ENCODE measurements at places on chromosomes 6 and 20.

- no peak for DNase-seq
Observed at GRCh38 chr6:151624071-151624470, 130.3 kb downstream of the CCDC170 start.

GRCh38 chr6:119314885-119315272, 34.7 kb downstream of the MAN1A1 start:
- DNase-seq, result no peak

DNA sequence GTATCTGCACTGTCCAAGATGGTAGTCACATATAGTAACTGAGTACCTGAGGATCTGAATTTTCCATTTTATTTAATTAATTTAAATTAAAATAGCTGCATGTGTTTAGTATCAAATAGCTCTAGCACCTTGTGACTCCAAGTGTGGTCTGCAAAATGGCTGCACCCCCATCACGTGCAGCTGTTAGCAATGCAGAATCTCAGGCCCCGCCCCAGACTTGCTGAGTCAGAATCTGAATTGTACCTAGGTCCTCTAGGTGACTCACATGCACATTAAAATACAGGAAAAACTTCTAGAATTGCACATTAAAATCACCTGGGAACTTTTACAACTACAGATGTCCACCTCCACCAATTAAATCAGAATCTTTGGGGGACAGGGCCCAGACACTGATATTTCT, 19.2 kb upstream of the FAM83C start:
- no peak for DNase-seq

- DNase-seq, result no peak
Observed at GRCh38 chr6:129597023-129597713, 112.8 kb downstream of the ARHGAP18 start.

GRCh38 chr6:53411451-53411850, 62.7 kb upstream of the ELOVL5 start:
- DNase-seq, result no peak

DNA sequence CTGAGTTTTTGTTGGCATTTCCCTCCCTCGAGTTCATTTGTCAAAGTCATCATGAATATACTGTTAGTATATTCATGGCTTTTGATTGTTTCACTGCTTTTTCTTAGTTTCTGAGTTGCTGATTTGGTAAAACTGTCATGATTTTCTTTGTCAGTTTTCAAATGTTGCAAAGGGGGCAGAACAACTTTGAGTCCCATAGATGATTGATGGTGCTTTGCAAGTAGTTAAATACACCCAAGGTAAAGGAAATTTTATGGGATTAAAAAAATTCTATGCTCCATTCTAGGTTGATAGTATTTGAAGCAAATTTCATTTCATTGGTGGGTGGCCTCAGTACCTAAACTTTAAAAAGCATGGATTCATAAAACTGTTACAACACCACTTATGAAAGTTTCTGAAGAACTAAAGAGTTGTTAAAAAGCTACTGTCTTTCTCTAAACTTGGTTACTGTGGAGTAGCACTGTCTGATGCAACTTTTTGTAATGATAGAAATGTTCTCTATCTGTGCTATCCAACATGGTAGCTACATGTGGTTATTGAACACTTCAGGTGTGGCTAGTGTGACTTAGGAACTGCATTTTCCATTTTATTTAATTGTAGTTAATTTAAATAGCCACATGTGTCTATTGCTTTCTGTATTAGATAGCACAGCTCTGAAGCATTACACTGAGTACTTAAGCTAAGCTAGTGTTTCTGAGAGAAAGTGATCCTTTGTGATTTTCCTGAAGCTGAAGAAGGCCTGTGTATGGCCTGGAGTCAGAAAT, 153.6 kb downstream of the ZFAND3 start:
- no peak for DNase-seq

DNA sequence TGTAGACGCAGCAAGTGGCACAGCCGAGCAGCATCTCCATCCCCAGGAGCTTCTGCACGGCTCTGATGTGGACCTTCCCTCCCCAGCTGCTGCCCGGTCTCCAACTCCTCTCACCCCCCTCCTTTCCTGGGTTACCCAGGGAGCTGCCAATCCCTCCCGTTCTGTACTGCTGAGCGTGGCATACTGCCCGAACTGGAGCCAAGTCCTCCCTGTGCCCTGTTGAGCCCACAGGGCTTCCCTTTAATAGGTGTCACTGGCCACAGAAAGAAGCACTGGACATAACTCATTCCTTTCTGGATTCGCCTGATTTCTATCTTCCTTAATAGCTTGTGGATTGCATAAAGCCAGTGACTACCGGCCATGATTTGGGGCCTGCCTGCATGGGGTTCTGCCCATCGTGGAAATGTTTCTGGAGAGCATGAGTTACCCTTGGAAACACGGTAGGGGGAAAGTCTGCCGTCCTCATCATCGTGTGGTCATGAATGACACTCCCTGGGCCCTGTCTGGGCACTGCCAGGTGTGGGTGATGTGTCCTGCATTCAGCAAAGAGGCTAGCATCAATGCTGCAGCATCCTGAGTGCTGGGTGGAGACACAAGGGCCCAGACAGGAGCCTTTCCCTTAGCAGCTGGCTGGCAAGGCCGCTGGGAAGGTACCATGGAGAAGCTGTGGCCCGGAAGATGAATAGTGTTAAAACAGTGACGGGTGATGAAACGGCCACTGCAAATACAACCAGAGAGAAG, 189.7 kb downstream of the SYNDIG1 start:
- DNase-seq, result no peak

DNA sequence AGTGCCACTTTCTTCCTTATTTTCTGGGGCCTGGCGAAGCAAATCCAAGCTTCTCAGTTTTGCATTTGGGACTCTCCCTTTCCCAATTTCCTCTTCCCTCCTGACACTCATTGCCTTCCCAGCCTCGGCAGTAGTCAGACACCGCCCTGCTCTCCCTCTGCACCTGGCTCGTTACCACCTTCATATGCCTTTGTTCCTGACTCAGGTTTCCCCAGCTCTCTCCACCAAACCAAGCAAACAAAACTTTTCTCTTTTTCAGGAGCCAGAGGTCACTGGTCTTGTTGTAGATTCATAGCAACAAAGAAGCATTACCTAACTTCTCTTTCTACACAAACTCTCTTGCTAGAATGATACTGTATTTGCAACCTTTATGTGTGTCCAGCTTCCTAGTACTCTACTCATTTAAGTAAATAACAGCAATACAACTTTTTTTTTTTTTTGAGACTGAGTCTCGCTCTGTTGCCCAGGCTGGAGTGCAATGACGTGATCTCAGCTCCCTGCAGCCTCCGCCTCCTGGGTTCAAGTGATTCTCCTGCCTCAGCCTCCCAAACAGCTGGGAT, 9.0 kb upstream of the ZC3H12D start:
- DNase-seq, result no peak

GRCh38 chr6:163588220-163588919, 173.9 kb downstream of the QKI start:
- DNase-seq, result no peak

DNA sequence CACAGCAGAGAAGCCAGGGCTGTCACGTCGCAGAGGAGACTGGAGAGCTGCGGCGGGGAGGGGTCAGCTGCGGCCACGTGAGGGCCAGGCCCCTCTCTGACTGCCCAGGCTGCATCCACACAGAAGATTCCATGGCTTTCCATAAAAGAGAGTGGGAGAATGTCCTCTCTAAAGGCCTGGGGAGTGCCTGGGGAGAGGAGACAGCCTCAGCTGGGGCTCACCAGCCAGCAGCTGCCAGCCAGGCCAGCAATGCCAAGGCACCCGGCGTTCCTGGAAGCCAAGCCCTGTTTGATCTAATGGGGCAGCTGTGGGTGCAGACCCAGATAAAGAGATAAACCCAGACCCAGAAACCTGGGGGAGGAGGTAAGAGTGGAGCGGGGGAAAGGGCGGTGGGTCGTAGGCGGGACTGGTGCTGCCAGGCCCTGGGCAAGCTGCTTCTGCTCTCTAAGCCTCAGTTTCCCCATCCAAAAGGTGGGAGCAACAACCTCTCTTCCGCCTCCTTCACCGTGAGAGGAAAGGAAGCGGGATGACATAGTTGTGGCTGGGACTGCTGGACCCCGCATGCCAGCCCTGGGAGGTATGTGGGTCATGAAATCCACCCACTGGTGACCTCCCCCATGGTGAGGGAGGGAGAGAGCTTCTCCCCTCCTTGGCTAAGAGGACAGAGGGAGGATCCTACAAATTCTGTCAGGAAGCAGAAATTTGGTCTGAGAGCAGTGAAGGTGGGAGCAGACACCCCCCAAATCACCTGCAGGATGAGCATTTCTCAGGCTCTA, 3.1 kb upstream of the OSBPL2 start:
- DNase-seq, result no peak

GRCh38 chr20:33604084-33604990, 57.8 kb upstream of the C20orf144 start:
- DNase-seq, result no peak

- no peak for DNase-seq
Observed at GRCh38 chr6:148192310-148192709, 150.3 kb upstream of the SASH1 start.

DNA sequence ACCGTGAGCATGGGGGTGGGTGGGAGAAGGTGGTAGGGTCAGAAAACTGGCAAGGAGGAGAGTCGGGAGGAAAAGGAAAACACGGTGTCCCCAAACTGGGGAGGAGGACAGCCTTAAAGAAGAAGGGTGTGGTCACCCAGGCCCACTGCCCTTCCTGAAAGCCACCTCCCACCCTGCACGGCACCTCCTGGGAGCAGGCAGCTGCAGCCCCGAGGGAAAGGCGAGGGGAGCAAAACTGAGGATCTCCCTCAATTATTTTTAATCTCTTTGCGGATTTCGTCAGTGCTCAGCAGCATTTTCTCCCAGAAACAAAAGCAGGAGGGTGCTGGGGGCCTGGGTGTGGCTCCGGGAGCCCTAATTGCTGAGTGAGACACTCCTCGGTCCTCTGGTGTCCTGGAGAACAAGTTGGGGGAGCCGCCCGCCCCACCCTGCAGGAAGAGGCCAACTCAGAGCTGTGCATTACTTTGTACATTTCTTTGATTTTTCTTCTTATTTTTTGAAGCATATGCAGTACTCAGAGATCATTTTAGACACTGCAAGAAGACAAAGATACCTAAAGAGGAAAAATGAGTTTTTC, 56.4 kb downstream of the RIOK1 start:
- no peak for DNase-seq

DNA sequence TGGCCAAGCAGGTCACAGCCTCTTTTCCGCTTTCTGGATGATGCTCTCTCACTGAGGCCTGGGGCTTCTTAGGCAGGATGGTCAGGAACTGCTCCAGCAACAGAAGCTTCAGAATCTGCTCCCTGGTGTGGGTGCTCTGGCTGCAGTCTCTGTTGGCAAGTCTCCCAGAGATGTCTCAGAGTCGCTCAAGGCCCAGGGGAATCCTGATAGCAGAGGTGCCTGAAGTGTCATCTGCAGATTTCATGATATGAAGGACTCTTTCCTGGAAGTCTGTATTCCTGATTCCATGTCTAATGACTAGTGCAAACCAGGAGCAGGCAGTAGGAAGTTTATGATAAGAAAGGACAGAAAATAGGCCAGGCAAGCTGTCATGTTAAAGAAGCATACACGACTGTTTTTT, 20.3 kb downstream of the ZSCAN31 start:
- no peak for DNase-seq

DNA sequence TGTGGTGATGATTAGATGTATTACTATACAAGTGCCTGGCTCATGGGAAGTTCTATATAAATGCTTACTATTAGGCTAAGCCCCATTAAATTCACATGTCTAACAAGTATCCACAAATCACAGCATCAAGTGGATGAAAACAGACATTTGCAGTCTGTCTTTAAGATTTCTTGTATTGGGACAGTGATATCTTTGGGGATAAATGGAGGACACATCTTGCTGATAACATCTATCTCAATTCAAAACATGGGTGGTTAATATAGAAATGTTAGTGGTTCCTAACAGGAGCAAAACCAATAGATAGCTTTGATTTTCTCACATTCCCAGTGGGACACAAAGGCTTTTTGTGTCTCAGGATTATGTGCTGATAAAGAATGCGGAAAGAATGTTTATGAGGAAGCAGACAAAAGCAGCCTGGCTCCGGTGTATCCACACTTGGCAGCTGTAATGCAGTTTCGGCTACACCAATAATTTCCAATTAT, 29.3 kb downstream of the PTPRK start:
- DNase-seq, result no peak

DNA sequence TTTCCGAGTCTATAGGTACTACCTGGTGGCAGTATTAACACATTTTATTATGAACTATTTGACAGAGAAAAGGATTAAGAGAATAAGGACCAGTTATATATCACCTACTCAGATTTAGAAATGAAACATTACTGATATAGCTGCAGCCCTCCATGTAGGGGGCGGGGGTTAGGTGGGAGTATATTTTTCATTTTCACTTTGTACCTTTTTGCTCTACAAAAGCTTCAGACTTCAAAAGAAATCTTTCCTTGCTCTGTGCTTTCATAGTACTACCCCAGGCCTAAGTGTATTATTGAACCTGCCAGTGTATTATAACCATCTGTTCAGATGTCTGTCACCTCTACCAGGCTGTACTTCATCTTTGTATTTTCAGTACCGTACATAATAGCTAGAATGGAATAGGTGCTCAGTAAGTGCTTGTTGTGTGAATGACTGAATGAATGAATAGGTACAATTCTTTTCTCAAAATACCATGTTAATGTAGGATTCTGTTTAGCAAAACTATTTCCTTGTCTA, 43.0 kb downstream of the CDKAL1 start:
- no peak for DNase-seq

- DNase-seq, result no peak
Observed at GRCh38 chr6:28474441-28475219, 31.3 kb upstream of the ZSCAN23 start.

DNA sequence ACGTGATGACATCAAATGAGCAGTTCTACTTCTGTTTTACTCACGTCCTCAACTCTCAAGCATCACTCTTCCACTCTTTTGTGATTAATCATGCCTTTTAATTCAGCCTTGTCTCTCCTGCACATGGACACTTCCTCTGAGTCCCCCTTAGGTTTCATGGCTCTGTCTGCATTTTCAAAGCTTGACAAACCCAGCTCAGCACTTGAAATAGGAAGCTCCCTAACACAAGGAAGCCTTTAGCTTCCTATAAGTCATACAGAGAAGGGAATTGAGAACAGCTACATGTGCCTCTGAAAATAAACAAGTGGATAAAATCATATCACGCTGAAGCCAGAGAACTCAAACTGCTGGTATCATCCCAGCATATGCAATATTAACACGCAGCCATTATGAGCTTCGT, 21.2 kb downstream of the KIF16B start:
- no peak for DNase-seq

DNA sequence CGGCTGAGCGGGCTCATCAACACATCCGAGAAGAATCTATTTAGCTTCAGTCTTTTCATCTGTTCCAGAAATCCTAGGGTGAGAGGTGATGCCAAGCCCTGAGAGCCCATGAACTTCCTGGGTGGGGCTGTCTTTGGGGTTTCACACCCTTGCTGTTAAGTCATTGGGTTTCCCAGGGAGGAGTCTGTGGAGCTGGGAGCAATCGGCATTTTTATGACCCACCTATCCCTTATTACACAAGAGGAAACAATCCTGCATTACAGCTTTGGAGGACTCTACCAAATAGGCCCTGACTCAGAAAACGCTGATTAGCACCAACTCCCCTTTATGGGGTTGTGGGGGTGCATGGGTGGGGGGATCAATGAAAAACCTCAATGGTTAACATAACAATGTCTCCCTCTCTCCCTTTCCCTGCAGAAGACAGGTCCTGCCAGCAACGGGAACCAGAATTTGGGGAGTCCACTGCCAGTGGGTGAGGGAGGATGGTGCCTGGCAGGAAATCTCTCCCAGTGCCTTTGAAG, 46.3 kb downstream of the EZR start:
- DNase-seq, result no peak
